ENCODE measurements at places on chromosomes 3 and 15.

- peak; percentile 45 for DNase-seq
These were observed 34.3 kb downstream of the STT3B start for GRCh38 chr3:31567036-31567435.

- no peak for DNase-seq
These were observed 406.2 kb downstream of the RBMS3 start for GRCh38 chr3:29686889-29687592.

DNA sequence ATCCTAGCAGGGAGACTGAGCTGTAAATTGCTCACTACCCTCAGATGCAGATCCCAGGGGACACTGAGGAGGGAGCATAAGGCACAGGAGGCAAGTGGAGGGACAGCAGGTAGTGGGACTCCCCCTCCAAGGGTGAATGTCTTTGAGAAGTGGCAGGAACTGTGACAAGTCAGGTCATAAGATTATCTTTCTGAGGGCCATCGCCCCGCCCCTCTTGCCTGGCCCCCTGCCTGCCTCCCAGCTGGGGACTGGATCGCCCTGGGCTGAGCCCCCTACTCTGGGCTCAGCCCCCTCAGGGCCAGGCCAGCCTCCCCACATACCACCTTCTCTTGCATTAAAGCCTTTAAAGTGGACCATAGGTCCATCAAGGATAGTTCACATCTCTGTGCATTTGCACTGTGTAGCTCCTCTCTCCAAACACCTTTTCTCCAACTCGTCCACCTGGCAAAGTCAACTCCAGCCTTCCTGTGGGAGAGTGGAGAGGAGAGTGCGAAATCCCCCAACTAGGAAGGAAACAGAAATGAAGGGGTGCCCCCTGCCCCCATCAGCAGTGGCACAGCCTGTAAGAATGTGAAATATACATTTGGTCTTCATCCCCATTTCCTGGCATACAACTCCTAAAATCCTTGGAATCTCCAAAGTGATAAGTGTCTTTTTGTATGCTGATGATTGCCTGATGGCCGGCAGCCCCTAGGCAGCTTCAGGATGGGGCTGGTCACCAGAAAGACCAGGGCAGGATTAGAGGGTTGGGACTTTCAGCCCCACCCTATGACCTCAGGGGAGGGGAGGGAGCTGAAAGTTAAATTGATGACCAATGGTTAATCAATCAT is 14.7 kb downstream of the PIF1 start:
- no peak for DNase-seq

DNA sequence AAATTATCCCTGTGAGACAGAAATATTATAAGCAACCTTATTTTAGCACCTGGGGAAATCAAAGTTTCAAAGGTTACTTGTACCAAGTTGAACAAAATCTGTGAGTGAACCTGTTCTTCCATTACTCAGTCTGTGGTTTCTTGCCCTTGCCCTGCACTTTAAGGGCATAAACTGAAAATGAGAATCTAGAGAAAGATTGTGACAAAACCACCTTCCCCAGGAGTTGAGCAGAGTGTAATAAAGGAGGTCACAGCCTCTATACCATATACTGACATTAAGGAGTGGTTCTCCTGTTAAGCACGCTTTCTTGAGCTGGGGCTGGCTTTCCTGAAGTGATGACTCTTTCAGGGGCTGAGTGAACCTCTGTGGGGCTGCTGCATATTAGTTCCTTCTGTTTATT is 143.4 kb downstream of the PDCD6IP start:
- DNase-seq: no peak

DNA sequence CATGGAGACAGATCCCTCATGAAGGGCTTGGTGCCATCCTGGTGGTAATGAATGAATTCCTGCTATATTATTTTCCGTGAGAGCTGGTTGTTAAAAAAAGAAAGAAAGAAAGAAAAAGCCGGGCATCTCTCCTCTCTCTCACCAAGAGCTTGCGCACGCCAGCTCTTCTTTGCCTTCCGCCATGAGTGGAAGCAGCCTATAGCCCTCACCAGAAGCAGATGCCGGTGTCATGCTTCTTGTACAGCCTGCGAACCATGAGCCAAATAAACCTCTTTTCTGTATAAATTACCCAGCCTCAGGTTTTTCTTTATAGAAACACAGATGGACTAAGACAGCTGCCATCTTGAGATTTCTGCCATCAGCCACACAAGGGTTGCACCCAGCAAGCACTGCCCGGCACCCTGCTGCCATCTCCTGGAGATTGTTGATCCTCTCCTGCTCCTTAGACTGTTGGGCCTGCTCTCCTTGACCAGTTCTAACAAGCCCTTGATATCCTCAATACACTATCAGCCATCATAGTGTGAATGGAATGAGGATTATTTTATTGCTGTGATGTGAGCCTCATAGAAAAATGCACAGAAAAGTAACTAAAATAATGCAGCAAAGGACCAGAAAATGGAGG is 3.5 kb upstream of the AHSG start:
- no peak for DNase-seq

GRCh38 chr3:177306252-177306651 is 109.0 kb upstream of the TBL1XR1 start:
- DNase-seq: no peak

DNA sequence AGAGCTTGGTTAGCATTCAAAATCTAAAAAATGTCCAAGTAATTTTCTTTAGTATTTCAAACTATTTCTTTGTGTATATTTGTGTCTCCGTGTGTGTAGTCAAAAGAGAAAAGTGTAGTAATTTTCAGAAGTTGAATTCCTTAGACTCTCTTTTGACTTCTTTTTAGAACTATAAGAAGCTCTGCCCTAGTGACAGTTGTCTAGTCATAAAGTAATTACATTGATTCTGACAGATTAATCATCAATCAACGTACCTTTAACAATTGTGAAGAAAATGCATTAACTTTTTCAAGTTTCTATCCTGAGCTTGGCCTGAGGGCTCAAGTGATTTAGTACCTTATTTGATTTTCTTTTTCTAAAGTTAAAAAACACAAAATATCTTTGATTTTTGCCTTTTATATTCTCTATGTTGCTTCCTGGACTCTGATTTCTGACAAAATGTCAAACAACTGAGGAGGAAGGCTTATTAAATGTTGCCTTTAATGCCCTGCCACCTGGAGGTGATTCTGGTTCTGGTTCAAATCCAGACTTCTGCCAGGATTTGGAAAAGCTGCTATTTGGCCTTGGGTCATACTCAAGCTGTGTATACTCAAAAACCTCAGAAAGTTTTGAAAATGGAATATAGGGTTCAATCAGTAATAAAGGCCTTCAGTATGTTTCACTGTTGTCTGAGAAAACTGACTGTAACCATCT is 653.6 kb downstream of the NSUN3 start:
- no peak for DNase-seq

DNA sequence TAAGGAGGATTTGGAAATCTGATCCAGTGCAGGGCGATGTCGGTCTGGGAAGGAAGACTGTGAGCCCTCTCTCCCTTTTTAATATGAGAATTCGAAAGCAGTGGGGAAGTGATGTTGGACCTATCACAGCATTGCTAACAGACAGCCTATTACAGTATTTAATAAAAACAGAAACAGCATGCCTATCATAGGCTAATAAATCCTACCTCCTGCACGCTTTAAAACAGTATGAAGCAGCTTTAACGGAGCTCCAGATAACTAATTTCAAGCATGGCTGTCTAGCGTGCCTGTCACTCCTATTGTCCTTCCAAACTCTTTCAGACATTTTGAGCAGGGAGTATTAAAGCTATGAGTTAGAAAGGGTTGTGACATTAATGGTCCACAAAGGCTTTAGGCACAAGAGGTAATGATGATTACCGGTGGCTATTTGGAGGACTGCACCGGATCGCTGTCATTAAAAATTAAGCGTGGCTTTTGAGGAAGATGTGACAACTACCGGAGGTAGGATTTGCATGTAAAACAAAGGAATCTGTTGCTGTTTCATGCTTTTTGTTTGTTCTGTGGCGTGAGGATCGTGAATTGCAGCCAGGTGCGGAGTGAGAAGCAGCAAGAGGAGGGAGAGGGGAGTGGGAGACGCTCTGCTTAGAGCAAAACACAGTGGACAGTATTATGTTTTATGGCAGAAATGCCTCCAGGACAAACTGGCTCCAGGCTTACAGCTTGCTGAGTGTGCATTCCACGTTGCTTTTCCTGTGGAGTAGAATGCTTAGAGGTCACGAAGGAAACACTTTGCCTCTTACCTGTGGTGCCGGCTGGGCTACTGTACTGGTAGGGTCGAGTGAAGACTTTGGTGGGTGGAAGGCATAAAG is at the start of gene KCNMB2:
Gene KCNMB2, plus strand, starts transcription at position 226 of the 869 bp plus-strand sequence.
- DNase-seq: no peak

- no peak for DNase-seq
These were observed 18.3 kb downstream of the MAGEL2 start for GRCh38 chr15:23629234-23629805.

- DNase-seq: no peak
These were observed 256.9 kb downstream of the UBE2E2 start for GRCh38 chr3:23459889-23460546.

DNA sequence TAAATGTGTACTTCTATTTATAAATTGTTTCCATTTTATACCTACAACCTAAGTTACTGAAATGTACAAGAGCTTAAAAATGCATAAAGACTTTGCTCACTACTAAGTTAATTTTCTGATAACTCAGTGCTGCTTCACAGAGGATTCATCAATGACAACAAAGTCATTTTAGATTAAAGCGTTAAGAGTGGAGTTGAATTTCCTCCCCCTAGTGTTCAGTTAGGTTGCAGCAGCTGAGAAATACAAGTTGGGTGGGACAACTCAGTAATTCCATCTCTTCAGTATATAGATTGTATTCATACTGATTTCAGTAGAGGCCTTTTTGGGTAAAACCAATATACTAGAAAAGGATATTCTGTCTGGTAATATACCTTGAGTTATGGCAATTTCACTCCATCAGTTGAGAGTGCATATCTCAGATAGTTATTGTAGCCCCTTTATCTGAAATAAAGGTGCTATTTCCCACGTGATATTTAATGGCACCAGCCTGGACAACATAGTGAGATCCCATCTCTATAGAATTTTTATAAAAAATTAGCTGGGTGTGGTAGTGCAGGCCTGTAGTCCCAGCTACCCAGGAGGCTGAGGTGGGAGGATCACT is 6.9 kb upstream of the RPL35A start:
- DNase-seq: peak; percentile 65

DNA sequence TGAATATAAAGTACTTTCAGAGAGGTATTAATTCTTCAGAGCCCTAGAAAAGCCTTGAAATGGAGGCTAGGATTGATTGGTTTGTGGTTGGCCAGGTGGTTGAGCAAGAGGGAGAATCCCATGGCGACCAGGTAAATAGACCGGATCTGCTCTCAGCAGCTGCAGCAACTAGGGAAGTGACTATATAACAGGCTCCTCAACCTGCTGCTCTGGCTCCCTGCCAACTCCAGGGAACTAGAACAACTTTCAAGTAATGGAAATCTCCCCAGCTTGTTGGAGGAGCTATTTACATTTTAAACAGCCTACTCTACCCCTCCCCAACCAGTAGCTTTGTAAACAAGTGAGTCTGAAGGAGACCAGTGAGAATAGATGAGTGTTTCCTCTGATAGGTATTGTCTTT is 121.8 kb upstream of the CADM2 start:
- DNase-seq: no peak

DNA sequence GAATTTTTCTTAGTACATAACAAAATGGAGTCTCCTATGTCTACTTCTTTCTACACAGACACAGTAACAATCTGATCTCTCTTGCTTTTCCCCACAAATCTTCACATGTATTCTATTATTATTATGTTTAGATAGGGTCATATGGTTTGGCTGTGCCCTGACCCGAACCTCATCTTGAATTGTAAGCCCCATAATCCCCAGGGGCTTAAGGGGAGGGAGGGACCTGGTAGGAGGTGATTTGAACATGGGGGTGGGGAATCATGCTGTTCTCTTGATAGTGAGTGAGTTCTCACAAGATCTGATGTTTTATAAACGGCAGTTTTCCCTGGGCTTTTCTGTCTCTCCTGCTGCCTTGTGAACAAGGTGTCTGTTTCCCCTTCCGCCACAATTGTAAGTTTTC is 86.7 kb upstream of the SELENOK start:
- DNase-seq: no peak

DNA sequence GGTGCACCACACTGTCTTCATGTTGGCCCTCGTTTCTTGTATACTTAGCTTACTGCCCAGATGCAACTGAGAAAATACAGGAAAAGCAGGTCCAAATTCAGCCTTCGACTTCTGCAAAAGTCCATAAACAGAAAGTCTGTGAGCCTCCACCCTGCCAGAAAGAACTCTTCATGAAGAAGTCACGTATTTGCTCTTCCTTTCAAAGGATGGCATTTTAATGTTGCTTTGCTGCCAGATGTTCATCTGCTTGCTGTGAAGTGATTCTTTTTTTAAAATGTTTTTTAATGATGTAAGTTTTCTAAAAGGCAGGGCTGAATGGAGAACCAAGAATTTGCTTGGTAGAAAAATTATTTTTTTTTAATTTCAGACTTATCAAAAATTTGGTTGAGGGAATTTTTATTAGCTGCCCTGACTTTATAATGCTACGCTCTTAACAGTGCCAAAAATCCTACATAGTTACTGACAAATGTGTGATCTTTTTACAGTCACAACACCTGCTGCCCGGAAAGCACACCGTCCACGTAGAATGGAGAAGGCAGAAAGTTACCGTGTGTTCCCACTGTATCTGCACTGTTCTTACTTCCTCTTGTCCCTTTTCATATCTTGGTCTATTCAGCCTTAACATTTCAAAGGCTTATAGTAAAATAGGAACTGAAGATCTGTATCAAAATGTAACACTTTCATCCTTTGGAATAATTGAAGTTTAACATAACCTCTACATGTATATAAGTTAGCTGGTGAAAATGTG is 136.3 kb downstream of the LRRC28 start:
- DNase-seq: no peak

GRCh38 chr15:27059610-27060202 is 88.7 kb downstream of the GABRG3 start:
- DNase-seq: no peak

All from CD4-positive, alpha-beta T cell treated with Interleukin-10 for 1 hour (primary cell).